ENCODE measurements at places on chromosomes 12 and 14.

GRCh38 chr14:61231810-61232209 lies 49.3 kb downstream of the TMEM30B start:
- DNase-seq: no peak

GRCh38 chr14:75604979-75605851 lies 26.8 kb downstream of the FLVCR2 start:
- no peak for DNase-seq

- no peak for DNase-seq
These were observed 5.5 kb upstream of the HCFC2 start for GRCh38 chr12:104058802-104059201.

DNA sequence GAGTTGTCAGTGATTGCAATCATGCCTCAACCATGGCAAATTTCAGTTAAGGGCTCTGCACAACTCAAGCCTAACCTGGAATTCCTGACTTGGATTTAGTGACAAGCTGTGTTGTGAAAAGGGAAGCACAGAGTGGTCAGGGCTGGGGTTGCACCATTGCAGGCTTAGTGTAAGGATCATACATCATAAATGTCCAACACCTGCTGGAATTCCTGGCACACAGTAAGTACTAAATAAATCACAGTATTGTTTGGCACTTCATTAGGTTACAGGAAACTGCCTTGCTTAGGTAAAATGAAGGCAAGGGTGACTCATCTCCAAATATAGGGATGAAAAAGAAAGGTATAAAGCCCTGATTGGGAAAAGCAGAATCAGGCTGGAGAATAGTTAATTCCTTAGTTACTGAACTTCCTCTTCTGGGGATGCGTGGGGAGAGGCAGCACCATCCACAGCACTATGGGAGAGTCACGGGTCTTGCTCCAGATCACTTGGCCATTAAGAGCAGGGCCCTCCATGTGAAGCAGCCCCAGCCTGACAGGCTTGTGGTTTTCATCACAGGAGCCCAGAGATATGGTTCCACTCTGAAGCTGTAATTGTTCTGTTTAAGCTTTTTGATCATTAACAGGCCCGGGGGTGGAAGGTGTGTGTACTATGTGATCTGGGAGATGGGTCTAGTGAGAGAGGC lies 39.7 kb downstream of the SLC8A3 start:
- DNase-seq: no peak

DNA sequence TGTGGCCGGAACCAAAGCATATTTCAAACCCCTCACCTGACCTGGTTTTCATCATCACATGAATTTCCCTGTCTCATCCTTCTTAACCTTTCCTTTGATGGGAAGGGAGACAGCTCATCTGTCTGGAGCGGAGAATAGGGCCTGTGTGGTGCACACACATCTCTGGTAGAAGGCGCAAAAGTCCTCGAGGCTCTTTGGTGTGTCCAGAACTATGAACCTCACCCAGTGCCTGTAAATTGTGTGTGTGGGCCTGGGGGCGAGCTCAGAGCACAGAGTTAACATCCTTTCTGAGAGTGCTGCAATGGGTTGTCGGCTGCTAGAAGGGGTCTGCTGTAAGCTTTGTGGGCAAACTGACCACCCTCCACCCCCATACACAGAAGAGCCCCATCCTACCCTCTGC lies 749 bp downstream of the GALNT6 start:
- DNase-seq: no peak

DNA sequence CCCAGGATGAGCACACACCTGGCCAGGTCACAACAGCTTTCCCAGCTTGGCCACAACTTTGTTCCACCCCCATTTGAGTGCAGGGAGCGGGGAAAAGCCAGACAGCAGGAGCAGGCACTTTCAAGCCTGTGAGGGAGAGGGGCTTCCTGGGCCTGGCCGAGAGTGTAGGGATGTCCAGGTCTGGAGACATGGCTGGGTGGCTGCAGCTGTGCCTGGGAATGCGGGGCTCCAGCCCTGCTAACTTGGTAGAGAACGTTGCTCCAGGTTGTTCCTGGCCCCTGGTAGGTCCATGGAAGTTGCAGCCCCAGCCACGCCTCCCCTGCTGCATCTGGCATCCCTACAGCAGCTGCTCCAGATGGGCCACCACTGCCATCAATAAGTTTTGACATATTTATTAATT lies 738.5 kb downstream of the SLC6A15 start:
- DNase-seq: no peak

DNA sequence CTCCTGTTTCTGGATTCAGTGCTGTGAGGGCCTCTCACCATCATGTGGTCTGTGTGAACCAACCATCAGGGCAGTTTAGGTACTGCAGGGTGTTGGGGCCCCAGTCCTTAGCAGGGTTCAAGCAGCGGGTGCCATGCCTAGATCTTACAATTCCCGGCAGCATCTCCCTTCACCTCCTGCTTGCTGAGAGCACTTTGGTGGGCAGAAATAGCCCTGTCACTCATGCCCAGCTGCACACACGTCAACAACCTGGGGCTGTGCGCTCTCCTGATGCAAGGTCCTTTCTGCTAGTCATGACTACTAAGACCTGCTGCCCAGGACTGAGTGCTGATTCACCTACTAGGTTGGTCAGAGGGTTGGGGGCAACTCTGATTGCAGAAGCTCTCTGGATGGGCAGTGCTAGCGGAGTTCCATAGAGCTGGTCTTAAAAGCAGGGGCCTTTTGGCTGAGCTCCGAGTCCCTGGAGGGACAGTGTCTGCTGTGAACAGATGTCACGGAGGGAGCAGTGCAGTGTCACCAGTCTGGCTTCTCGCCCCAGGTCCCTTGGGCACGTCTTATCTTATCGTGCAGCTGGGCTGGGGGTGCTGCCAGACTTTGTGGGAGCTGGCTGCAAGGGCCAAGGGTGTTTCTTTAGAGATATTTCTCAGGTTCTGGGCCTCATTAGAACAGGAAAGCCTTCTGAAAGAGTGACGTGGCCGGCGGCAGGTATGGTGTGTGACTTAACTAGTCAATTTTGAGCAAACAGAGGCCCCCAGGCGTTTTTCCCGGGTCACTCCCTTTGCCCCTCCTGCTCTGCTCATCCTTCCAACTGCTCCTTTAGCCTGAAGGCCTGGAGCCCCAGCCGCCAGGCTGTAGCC lies 71.8 kb downstream of the NINJ2 start:
- DNase-seq: no peak
